Foreskin keratinocyte (primary cell): ENCODE measurements at places on chromosomes 3 and 15.

DNA sequence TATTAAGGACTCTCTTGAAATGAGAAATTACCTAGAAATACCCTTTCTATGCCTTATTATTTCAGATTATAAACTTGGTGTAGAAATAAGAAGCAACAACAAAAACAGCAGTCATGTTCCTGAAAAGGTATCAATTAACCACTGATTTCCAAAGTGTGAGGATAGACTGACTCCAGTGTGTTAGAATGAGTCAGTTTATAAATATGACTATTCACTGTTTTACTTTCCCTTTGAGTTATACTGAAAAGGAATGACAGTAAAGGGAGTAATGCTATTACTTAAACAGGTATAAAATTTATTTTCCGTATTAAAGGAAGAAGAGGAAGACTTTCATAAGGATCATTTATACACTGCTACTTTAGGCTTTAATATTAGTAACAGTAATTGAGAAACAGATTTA, 12.9 kb downstream of the GMNC start:
- no peak for DNase-seq

GRCh38 chr3:160820022-160820421, 64.0 kb downstream of the PPM1L start:
- DNase-seq, result no peak

DNA sequence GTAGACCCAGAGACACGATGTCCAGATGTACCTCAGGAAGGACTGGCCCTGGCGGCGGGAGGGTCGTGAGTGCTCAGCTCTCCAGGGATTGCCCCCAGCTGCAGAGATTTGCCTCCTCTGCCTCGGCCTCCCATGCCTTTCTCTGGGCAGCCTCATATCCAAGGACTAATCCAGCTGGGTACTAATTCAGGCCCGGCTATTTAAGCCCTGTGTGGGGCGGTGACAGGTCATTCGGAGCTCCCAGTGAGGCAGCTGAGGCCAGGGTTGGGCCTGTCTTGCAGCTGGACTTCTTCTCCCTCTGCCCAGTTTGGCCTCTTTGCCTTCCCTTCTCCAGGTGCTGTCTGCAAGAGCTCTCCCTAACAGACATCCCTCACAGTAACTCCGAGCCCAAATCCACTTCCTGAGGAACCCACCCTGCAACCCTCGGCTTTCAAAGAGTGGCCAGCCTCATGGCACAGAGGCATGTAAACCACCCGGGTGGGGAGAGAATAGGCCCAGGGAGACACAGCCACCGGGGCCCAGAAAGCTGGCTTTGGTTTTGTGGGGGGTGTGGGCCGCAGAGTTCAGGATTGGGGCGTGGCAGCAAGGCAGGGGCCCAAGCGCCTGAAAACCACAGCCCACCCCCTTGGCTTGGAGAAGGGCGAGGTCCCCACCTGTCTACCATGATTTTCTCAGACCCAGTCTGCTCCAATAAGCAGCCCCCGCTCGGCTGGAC, 85.8 kb downstream of the PPCDC start:
- DNase-seq, result no peak

- DNase-seq, result no peak
These were observed 9.9 kb downstream of the TRAK1 start for GRCh38 chr3:42101048-42101447.

GRCh38 chr15:52428297-52428696, 100.4 kb downstream of the MYO5A start:
- DNase-seq, result no peak

DNA sequence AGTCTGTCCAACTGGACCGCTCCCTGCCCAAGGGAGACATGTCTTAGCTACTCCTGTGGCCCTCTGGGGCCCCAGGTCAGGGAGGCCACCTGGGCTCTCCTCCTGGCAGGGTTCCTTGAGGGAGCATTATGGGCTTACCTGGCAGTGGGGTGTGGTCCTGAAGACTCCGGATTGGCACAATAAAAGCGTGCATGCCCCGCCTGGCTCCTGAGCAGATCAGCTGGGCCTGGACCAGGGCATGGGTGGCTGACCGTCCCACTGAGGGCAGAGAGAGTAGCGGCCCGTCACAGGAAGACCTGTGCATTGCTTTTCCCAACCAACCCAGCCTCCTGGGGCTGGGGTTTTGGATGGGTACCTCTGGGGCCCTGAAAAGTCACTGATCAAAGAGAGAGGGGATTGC, 5.4 kb downstream of the ACOX2 start:
- no peak for DNase-seq
